ENCODE measurements at places on chromosomes 4 and X. TPM values are rescaled to one million over a fixed set of nuclear protein-coding genes. Genes with fewer than 3 reads are reported as not detected.

Gene FAT4
- total RNA-seq: 22.0 TPM

Gene CAPN6
- total RNA-seq: not detected

Gene GLRB
- 11.3 TPM for total RNA-seq

Gene SSX1
- not detected for total RNA-seq

Gene MAGEA2
- total RNA-seq: not detected

Gene TRPC5OS
- not detected for total RNA-seq

Measured in GM23248 (cell line).